ENCODE measurements at places on chromosomes 6 and 20.
A peak's percentile ranks its signal among the peaks of the same experiment; 100 is the strongest.

DNA sequence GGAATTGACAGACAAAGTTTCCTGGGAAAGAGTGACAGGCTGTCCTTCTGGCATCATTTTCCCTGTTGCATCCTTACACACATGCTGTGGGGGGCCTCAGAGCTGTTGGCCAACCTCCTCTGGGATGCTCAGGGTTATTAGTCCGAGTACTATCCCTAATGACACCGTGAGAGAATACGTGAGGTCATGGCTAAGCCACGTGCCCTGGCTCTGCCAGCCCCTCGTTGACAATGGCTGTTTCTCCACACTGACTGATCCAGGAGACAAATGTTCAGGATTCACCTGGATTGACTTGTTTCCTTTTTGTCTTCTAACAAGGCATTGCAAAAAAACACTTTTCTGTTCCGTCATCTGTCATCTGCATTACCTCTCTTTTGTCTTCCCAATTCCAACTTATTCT is 604.6 kb downstream of the TFAP2A start:
- no peak for DNase-seq

GRCh38 chr6:72864799-72865198 is 242.9 kb downstream of the KCNQ5 start:
- DNase-seq, result no peak

- DNase-seq, result no peak
Measured at GRCh38 chr6:41231246-41231645, 3.1 kb downstream of the TREML4 start.

GRCh38 chr6:79384845-79385244 is 150.4 kb upstream of the HMGN3 start:
- DNase-seq, result peak; percentile 97
